Activated CD4-positive, alpha-beta T cell treated with anti-CD3 and anti-CD28 coated beads, Interleukin-2, amount 50 U/mL, for 16 hours (primary cell): ENCODE measurements at places on chromosomes 5 and 9.

GRCh38 chr9:129901993-129902739 is 66.9 kb downstream of the USP20 start:
- no peak for DNase-seq

DNA sequence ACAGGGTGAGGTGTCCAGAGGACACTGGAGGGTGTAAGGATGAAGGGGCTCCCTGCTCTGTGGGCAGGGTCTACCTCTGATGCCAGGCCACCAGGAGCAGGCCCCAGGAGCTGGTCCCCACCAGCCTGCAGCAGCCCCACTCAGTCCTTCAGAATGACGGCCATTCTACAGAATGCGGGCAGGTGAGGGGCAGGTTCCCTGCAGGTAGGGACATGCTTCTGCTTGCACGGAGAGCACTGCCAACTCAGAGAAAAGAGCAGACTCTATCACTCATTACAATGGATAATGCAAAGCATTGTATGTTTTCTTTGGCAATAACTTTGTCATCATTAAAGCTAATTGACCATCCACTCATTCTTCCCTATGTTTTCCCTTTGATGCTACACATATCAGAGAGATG is 39.0 kb downstream of the DDX31 start:
- DNase-seq: no peak

DNA sequence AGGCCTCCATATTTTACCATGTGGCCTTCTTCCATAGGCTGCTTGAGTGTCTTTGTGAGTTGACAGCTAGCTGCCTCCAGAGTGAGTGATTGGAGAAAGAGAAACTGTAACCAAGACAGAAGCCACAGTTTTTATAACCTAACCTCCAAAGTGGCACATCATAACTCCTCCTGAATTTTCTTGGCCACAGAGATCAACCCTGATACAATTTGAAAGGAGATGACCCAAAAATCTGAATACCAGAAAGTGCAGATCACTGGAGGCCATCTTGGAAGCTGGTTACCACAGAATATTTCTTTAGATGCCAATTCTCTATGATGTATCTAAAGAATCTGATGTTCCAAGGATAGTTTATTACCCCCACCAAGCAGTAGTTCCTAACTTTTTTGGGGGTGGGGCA is 254.3 kb upstream of the PDE4D start:
- no peak for DNase-seq

GRCh38 chr9:112970939-112971338 is 41.1 kb downstream of the ZNF883 start:
- no peak for DNase-seq

- DNase-seq: no peak
Observed at GRCh38 chr5:123719004-123719403, 207.0 kb downstream of the CSNK1G3 start.

DNA sequence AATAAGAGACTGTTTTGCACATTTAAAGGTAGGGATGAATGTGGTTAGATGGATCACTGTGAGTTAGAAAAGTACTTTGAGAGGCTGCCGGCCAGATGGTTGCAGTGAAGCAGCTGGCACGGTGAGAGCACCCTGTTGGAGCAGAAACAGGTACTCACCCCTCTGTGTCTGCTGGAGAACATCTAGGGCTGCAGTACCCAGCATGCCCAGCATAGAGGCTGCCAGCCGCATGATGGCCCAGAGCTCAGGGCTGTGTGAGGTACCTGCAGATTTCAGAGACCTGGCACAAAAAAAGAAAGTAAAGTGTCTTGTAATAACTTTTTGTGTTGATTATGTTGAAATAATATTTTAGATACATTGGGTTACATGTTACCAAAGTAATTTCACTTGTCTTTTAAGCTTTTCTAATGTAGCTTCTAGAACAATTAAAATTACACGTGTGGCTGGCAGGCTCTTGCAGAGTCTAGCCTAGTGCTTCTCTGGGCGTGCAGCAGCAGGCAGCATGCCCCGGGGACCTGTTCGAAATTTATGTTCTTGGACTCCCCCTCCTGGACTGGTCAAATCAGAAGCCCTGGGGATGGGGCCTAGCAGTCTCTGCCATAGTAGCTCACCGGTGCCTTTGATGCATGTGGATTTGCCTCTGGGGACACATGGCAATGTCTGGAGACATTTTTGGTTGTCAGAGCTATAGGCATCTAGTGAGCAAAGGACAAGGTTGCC is 11.1 kb downstream of the WDR5 start:
- no peak for DNase-seq

DNA sequence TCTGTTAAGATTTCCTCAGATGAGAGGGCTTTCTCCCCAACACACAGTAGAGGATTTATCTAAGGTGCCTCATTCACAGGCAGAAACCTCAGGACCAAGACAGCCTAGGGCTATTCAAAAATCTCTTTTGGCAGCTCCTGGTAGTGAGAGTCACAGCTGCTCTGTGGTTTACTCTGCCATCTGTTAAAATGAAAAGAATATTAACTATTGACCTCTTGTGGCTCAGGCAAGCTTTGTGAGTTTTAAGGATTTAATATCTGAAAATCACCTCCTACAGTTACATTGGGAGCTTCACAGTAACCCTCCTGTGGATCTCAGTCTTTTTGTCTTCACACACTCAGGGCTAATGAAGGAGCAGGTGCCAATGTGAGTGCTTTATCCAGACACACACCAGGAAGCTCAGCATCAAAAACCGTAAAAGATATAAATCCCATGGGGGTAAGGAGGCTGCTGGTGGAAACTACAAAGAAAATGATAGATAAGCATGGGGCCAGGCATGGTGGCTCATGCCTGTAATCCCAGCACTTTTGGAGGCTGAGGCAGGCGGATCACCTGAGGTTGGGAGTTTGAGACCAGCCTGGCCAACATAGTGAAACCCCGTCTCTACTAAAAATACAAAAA is 29.7 kb downstream of the PPP1R2B start:
- DNase-seq: no peak

- DNase-seq: peak; percentile 71
Observed at GRCh38 chr5:168851902-168852321, 272.7 kb upstream of the PANK3 start.

GRCh38 chr5:43772764-43773477 is 169.9 kb downstream of the NNT start:
- no peak for DNase-seq

DNA sequence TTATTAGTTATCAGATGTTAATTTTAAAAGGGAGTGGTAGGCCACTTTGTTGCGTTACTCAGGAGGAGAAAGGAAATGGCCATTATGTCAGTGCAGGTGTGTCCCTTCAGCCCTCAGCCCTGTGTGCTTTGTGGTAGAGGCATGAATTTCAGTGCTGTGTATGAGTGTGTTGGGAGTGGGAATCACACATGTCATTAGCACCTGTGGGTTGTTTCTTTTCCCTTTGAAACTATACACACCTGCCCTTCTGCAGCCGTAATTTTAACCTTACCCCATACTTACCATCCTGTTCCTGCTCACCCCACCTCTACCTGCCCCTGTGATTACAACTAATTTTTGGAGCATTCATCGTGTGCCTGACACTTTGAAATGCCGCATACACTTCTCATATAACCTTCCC is 156.4 kb downstream of the ARHGAP26 start:
- no peak for DNase-seq

DNA sequence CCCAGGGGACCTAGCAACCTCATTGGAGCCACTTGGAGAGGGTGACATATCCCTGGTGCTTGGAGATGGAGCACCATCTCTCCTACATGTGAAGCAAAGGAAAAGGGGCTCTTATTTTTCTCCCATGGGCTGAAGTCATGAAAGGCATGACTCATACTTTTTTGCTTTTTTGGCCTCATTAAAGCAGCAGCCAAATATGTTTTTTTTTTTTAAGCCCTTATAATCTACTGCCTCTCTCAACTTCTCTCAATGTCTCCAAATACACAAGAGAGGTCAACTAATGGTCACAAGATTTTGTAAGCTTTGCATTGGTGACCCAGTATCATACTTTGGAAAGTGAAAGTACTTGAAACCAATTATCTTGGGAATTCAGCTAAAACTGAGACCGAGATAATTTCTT is 1.6 kb upstream of the CFAP90 start:
- no peak for DNase-seq

- DNase-seq: no peak
Observed at GRCh38 chr5:173669483-173669882, 53.0 kb upstream of the BOD1 start.

GRCh38 chr5:40667161-40667663 is 12.5 kb upstream of the PTGER4 start:
- DNase-seq: no peak

GRCh38 chr5:65413822-65414221 is 67.9 kb downstream of the ADAMTS6 start:
- DNase-seq: no peak

DNA sequence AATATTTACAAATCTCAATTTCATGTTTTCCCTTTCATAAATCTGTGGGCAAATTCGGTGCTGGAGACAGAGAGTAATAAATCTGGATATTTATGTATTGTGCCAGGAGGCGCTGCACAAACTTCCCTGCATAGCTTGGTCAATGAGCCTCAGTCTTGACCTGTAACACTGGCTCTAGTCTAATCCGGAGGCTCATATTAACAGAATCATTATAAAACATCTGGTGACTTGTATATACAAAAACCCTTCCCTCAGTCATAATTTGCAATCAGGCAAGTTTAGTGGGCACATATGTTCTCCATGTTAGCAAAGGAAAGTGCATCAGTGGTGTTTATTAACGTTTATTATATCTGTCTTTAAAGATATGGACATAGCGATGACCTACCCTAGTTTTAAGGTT is 104.0 kb upstream of the BNC2 start:
- DNase-seq: no peak

DNA sequence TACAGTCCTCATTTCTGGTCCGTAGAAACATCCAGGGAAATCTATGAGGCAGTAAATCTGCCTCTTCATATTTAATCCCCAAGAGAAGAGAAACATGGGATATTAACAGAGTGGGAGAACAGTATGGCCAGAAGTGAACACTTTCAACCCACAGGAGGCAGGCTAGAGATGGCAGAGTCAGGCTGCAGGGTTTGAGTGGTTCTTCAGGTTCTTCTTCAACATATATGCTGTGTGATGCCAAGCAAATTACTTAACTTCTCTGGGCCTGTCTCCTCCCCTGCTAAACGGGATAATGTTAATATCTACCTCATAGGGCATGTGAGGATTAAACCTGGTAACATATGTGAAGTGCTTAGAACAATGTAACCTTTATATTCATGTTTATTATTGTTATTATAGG is 321.8 kb downstream of the PSAT1 start:
- no peak for DNase-seq

DNA sequence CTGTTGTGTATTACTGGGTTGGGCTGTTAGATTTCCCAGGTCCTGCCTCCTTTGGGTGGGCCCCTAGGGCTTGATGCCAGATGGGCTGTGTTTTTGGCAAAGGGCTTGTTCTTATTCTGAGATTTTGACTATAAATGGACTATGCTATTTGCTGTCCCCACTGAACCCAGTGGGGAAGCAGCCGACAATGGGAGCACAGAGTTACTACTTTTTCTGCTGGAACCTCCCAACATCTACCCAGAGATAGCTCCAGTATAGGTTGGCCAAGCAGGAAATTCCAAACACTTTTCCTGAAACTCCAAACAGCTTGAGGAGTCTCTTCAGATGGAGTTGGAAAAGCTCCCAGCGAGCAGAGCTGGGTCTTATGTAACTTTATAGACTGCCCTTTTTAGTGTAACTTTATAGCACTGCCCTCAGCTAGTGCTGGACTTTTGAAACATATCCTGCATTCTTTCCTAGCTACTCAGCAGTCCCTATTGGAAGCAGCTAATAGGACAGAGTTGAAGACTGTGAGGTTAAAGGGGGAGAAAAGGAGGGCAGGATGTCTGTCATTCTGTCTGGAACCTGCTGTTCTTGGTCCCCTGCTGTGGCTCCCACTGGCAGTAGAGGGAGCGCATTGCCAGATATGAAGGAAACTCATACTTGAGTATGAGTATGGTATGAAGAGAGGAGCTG is 21.0 kb downstream of the RUSC2 start:
- no peak for DNase-seq

GRCh38 chr9:116165912-116166311 is 12.3 kb downstream of the PAPPA start:
- DNase-seq: no peak

DNA sequence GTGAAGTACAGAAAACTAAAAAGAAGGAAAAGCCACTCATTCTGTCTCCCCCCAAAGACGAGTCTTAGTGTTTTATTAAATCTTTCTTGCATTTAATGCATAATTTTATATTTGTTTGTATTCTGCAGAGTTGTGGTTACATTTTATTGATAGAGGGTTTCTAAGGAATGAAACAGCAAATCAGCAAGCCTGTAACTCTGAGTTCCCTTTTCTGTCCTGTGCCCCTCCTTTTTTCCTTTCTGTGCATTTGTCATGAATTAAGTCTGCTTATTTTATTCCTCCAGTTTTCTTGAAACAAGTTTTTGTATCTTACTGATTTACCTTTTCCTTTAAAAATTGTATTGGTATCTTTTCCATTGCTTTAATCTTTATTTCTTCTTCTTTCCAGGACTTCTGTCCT is 132.8 kb downstream of the MUSK start:
- no peak for DNase-seq

- no peak for DNase-seq
Observed at GRCh38 chr9:107316795-107317661, 33.9 kb downstream of the RAD23B start.

- DNase-seq: no peak
Observed at GRCh38 chr5:95878417-95879323, 56.1 kb upstream of the GLRX start.

- DNase-seq: no peak
Observed at GRCh38 chr9:136711751-136712689, at the start of gene DIPK1B. Gene DIPK1B, plus strand, starts transcription at chr9:136712572. Its CDS starts 94 bp downstream, at chr9:136712666.

- no peak for DNase-seq
Observed at GRCh38 chr9:127773272-127773671, 5.2 kb downstream of the SH2D3C start.

DNA sequence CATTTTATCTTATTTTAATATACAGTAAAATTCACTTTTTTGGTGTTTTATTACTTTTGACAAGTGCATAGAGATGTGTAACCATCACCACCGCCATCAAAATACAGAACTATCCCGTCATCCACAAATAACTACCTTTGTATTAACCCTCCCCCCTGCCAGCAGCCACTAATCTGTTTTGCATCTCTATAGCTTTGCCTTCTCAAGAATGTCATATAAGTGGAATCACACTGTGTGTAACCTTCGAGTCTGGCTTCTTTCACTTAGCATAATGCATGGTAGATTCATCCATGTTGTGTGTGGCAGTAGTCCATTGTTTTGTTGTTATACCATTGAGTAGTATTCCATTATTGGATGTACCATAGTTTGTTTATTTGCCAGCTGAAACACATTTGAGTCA is 98.8 kb downstream of the BOD1 start:
- DNase-seq: no peak

GRCh38 chr9:126894052-126894603 is 20.5 kb upstream of the RALGPS1 start:
- DNase-seq: no peak

DNA sequence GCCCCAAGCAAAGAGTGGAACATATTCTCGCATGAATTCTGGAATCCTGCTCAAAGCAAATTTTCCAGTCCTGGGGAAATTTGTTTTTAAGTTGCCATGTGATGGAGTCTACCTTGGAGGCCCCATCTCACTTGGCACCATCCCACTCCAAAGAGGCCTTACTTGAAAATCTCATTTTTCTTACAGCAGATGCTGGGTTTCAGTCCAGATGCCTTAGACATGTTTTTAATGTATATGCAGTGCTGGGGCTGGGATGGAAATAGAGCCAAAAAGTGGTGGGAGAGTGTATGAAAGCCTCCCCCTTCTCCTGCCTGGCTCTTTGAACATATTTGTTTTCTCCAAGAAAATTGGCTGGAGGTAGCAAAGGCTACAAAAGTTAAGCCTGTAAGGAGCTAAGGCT is 493.7 kb downstream of the ENC1 start:
- DNase-seq: no peak

- no peak for DNase-seq
Observed at GRCh38 chr5:74953937-74954720, 87.9 kb upstream of the FAM169A start.
